ENCODE measurements at places on chromosomes 16 and 17. TPM values are rescaled to one million over a fixed set of nuclear protein-coding genes. Genes with fewer than 3 reads are reported as not detected.

Gene LRRC37B
- polyA plus RNA-seq: 14.0 TPM

DNA sequence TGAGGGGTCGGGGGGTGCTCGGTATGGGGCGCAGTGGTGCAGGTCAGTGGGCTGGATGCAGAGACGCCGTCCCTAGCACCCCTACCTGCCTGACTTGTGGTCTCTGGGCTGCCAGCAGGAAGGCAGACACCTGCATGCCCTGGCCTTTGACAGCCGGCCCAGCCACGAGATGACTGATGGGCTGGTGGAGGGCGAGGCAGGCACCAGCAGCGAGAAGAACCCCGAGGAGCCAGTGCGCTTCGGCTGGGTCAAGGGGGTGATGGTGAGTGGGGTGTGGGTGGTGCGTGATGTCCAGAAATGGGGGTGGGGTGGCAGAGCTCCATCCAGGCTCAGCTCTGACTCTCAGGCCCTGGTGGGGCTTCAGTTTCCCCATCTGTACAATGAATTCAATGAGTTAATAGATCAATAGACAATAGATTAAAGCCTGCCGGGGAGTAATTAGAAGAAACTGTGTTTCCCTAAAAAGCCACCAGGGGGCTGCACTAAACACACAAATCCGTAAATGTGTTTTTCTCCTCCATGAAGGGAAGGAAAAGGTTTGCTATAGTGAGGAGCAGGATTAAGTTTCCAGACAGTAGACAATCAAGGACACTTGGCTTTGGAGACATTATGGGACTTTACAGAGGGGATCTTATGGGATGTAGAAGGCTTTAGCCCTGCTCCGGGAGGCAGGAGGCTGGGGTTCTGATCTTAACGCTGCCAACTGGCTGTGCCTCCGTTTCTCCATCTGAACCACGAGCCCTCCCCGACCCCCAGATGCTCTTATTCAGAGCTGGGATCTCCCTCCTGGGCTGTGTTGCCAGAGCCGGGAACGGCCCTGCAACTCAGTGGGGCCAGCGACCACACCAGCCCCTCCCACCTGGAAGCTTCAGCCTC, 2.2 kb downstream of the SLC12A3 start:
- DNase-seq: peak; percentile 56

DNA sequence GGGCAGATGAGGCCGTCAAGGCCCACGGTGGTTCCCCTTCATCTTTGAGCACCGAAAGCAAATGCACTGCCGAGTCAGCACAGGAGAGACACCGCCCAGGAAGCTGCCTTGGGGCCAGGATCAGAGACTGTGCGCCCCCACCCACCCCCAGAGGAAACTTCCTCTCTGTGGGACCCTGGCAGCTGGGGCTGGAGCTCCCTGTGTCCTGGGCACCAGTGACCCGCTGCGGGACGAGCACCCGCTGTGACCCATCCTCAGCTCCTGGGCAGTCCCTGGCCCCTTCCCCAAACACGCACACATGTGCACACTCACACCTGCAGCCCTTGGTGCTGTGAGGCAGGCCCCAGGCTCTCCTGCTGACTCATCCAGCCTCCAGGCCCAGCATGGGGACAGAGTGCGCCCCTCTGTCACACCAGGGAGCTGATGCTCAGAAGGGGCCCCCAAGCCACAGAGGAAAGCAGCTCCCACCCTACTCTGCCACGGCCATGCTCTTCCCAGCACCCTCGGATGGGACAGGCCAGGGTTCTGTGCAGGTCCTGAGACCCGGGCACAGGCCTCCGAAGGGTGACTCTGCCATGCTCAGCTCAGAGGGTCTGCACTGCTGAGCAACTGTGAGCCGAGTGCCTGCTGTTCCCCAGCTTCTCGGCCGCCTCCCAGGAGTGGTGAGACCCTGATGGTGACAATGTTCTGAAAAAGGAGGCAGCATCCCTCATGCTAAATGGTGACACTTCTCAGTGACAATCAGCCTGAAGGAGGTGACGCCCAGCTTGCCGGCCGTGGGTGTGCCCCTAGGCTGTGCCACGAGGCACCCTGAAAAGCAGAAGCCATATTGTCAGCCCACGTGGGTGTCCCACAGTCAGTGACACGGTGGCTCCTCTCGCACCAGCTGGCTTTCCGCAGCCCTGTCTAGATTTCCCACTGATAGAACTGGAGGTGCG, 3.6 kb downstream of the PIEZO1 start:
- peak; percentile 71 for DNase-seq

GRCh38 chr17:3870871-3871306, 22.0 kb downstream of the CAMKK1 start:
- DNase-seq: no peak

Gene ARL5C
- not detected for polyA plus RNA-seq

Gene CEP295NL
- not detected for polyA plus RNA-seq

Gene CLEC18A
- not detected for polyA plus RNA-seq

- DNase-seq: peak; percentile 28
Observed at GRCh38 chr17:82031885-82032627, 578 bp downstream of the RAC3 start.

Gene PSKH1
- 25.3 TPM for polyA plus RNA-seq

GRCh38 chr16:78189121-78189520, 89.7 kb downstream of the WWOX start:
- DNase-seq: no peak

DNA sequence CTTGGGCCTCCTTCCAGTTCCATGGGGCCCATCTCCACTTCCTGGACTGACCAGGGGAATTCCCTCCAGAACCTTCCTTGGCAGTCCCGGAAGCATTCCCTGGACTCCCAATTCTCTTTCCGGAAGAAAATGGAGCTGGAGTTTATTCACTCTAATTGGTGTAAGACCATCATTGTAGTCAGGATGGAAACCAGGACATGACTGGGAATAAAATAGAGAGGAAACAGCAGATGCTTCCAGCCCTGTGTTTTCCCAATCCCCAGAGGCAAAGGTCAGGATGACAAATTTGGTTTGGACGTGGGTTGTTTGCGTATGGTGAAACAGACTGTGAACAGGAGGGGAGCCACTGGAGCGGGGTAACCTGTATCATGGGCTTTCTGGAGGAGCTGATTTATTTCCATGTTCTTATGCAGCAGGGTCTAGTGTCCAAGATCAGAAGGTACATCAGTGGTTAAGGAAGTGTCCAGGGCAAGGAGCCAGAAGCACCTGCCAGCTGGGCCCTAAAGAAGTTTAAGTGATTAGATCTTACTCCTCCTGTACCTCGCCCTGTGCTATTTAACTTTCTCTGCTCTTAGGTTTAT, 8.5 kb upstream of the LONP2 start:
- DNase-seq: no peak

Gene SLC5A11
- polyA plus RNA-seq: not detected

DNA sequence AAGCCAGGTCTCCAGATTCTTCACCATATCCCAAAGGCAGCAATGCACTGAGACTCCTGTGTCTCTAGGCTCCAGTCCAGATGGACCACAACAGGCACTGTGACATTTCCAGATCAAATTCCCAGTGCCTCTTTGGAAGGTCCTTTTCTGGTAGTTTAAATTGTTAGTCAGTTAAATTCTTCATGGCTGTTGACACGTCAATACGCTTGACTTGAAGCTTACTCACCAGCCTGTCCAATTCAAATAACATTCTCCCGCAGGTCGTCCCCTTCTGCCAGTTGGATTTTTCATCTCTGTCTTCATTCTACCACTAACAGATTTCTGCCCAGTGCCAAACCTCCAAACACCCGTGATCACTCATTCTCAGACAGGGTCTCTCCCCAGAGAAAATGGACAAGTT, 86.7 kb downstream of the SHISA9 start:
- no peak for DNase-seq

- DNase-seq: no peak
Observed at GRCh38 chr16:67249178-67250044, 632 bp downstream of the SLC9A5 start.
